Mammary epithelial cell (primary cell): ENCODE measurements at places on chromosomes 12 and 14. TPM values are rescaled to one million over a fixed set of nuclear protein-coding genes. Genes with fewer than 3 reads are reported as not detected.

DNA sequence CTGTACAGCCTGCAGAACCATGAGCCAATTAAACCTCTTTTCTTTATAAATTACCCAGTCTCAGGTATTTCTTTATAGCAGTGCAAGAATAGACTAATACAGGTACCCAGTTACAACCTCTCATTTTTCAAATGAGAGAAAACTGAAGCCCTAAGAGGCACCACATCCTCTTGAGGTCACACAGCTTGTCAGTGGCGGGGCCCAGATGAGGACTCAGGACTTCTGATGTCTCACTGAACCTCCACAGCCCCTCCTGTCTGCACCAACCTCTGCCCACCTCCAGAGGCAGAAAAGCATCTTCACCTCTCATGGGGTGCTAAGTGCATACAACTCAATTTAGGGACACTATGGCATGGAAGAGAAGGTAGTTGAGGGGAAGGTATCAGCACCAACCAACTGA is 120.7 kb downstream of the CRACR2A start:
- no peak for DNase-seq

- DNase-seq, result no peak
Measured at GRCh38 chr14:101002738-101003137, 99.2 kb upstream of the RTL1 start.

GRCh38 chr12:99059824-99060511 is 414.9 kb downstream of the APAF1 start:
- no peak for DNase-seq

- no peak for DNase-seq
Measured at GRCh38 chr14:58469309-58469708, 41.8 kb downstream of the KIAA0586 start.

The M6PR gene
- 117 and 168 TPM in 2 replicates for total RNA-seq
